T-helper 17 cell (primary cell): ENCODE measurements at places on chromosomes 5 and 9. TPM values are rescaled to one million over a fixed set of nuclear protein-coding genes. Genes with fewer than 3 reads are reported as not detected.

DNA sequence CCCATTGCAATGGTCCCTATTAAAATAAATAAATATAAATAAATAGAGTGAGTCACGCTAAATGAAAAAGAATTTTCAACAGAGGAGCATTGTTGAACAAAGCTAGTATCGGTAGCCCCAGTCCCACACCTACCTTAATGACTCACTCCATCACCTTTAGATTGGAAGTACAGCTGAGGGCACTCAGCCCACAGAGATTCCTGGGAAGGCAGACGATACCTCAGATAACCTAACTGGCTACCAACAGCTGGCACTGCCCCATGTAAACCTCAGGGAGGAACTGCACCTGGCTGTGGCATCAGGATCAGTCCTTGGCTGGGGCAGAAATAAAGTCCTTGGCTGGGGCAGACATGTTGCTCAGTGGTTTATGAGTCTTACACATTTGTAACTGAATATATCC lies 49.3 kb downstream of the SPRY4 start:
- DNase-seq: no peak

- no peak for DNase-seq
Measured at GRCh38 chr9:120187758-120188157, 392.2 kb downstream of the CDK5RAP2 start.

ERAP2 gene
- total RNA-seq: 42.7 TPM

DNA sequence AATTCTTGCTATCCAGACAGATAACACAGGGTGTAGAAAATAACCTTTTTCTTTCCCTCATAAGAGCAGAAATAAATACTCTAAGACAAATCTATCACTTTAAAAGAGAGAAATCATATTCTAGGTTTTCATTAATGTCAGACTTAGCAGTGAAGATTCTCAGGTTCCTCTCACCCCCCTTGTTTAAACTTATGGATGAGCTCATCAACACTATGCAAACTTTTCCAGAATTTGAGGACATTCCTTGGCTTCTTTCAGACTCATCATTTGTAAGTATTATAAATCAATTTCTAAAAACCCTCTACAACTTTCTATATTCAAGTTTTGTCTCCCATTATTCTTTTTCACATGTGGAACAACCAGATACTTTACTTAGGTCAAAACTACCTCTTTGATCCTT lies 374.9 kb upstream of the TRPC7 start:
- no peak for DNase-seq

GRCh38 chr9:86181379-86182315 lies 77.8 kb downstream of the C9orf153 start:
- no peak for DNase-seq

PDCD1LG2 gene
- 0.50 TPM for total RNA-seq

DNA sequence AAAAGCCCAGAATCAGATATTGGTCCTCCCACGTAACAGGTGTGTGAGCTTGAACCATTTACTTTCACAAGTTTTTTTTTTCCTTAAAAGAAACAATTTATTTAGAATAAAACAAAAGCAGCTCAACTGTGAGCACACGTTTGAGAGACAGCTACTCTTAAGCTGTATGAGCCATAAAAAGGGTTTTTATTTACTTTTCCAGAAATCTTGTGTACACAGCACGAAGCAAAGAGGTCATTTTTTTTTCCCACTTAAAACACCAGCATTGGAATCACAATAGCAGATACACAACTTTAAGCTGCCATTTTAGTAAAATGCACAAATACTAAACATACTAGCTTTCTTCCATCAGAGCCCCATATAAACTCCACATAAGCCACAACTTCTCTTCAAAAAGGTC lies 44.6 kb downstream of the JAKMIP2 start:
- no peak for DNase-seq

DMRT3 gene
- total RNA-seq: not detected

DNA sequence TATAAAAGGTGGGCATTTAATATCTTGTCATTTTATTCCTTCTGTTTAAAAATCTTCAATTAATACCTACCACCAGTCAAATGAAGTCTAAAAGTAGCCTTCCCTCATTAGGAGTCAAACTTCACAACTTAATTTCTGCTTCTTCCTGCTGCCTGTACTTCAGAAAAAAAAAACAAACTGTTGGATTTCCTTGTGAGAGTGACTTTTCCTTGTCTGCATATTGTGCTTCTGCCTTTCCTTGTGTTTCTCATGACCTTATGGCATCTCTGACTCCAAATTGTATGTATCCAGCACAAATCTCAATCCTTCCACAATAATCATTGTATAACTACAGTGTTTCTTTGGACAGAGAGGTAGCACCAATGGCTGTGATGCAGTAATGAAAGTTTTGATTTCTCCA lies 32.1 kb downstream of the GRAMD2B start:
- no peak for DNase-seq

CDX1 gene
- total RNA-seq: not detected

SPATA6L gene
- total RNA-seq: 9.2 TPM

GRCh38 chr5:64971513-64971912 lies 202.8 kb downstream of the CWC27 start:
- no peak for DNase-seq

- DNase-seq: no peak
Measured at GRCh38 chr5:136749016-136749415, 383.7 kb upstream of the TRPC7 start.

DNA sequence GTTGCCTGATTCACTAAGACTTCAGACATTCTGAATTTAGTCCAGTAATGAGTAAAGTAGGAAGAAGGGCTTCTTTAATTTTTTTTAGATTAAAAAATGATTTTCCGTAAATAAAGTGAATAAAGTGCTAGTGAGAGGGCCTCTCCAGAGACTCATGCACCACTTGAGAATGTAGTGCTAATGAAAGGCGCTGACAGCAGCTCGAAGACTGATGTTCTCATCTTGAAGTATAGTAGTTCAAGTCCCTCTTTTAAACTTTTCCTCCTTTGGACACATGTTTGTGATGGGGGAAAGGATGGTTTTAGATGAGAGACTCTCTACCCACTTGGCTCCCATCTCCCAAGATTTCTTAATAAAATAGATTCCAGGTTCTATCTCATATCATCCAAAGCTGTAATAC lies 48.5 kb downstream of the G3BP1 start:
- no peak for DNase-seq

DNA sequence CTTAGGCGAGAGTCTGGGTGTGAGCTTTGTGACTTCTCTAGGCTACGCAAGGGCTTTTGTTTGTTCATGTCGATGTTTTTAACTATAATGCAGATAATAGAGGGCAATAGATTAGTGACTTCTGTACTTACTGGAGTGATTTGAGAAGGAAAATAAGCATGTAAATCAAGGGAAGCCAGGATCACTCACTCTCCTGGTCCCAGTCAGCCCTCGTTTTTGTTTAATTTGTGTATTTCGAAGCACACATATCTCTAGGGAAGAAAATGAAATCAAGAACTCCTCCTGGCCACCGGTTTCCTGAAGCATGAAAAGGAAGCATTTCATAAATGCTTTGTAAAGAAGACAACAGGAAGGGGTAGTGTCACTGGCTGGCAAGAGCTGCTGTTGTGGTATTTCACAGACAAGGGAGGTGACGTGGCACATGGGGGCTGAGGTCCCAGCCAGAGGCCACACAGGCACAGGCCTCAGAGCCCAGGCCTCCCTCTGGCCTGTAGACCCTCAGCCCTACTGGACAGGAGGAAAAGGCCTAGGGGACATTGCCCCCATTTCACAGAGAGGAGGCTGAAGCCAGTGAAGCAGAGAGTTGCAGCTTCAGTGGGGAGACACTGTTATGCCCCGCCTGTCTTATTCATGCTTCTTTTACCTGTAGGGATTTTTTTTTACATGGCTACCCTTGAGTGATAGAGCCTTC lies 34.1 kb downstream of the IRF1 start:
- no peak for DNase-seq

PCA3 gene
- not detected for total RNA-seq

DNA sequence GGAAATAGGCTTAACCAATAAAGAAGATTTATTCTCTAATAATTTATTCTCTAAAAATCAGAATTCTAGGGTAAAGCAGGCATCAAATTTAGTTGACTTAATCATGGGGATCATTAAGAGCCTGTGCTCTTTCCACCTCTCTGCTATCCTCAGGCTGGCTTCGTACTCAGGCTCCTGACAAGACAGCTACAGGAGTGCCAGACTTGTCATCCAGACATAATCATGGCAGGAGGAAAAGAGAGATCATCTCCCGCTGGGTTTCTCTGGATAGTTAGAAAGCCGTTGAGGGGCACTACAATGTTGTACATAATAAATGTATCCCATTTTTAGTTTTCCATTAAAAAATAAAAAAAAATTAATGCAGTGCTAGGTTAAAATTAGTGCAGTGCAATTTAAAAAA lies 171.9 kb downstream of the SEC61B start:
- DNase-seq: no peak

GRCh38 chr9:76744336-76744735 lies 19.9 kb upstream of the PCA3 start:
- no peak for DNase-seq

- DNase-seq: no peak
Measured at GRCh38 chr5:58156361-58156760, 303.5 kb downstream of the PLK2 start.

- DNase-seq: no peak
Measured at GRCh38 chr9:38179965-38180364, 110.9 kb upstream of the SHB start.

DNA sequence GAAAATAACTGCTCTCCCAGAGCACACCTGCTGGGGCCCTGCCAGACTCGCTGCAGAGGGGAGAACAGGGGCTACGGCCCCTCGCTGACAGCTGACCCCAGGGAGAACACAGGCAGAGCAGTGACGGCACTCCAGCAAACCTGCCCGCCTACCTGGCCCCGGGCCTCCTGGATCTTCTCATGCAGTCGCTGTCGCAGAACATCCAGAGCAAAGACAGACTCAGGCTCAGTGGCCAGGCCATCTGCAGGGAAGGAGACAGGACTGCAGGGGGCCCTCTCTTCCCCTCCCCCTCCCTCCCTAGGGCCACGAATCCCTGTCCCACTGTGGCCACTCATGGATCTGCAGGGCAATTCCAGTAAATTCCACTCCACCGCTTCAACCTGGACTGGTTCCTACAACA lies 2.4 kb downstream of the SURF6 start:
- DNase-seq: no peak

DNA sequence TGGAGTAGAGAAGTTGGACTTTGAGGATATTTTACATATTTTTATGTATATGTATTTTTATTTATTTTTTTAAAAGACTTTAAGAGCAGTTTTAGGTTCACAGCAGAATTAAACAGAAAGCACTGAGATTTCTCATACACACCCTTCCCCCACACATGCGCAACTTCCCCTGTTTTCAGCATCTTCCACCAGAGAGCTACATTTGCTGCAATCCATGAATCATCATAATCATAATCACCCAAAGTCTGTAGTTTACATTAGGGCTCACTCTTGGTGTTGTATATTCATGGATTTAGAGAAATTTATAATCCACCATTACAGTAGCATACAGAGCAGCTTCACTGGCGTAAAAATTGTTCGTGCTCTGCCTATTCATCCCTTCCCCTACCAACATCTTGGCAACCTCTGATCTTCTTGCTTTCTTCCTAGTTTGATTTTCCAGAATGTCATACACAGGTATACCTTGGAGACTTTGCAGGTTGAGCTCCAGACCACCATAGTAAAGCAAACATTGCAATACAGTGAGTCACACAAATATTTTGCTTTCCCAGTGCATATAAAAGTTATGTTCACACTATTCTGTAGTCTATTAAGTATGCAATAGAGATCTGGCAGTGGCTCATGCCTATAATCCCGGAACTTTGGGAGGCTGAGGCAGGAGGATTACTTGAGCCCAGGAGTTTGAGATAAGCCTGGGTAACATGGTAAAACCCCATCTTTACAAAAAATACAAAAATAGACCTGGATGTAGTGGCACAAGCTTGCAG lies 9.6 kb upstream of the CCDC171 start:
- DNase-seq: no peak

SPINK6 gene
- not detected for total RNA-seq

DNA sequence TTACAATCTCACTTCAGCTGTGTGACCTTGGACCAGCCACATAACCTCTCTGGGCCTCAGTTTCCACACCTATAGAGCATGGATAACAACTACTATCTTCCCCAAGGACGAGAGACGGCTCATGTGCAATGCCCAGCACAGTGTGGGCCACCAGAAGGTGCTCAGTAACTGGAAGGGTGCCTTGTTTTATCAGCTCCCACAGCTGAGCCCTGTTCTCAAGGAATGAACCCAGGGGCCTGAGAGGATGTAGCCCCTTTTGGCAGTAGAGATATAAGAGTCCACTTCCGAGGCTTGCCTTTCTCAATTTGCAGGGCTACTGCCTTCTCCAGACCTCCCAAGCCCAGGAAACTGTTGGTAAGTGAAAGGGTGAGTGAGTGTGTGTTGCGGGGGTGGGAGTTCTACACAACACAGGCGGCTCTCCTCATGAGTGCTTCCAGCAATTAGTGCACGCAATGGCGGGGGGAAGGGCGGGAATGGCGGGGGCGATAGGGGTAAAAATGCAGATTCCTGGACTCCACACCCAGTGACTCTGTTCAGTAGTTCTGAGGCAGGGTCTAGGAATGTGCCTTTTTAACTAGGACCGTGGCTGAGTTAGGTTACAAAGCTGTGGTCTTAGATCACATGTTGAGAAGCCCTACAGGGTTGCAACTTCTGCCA lies 185.1 kb downstream of the FSTL4 start:
- no peak for DNase-seq

STPG3 gene
- not detected for total RNA-seq

GRCh38 chr9:97629156-97629555 lies 4.0 kb downstream of the TSTD2 start:
- no peak for DNase-seq

OR13C2 gene
- not detected for total RNA-seq

GRCh38 chr5:76766746-76767145 lies 50.8 kb downstream of the F2R start:
- DNase-seq: no peak

GRCh38 chr9:33721674-33722358 lies 73.5 kb upstream of the PRSS3 start:
- peak; percentile 80 for DNase-seq

INSL6 gene
- total RNA-seq: not detected

IL5 gene
- not detected for total RNA-seq

GRCh38 chr9:8531826-8532415 lies 732.3 kb upstream of the DMAC1 start:
- no peak for DNase-seq

DNA sequence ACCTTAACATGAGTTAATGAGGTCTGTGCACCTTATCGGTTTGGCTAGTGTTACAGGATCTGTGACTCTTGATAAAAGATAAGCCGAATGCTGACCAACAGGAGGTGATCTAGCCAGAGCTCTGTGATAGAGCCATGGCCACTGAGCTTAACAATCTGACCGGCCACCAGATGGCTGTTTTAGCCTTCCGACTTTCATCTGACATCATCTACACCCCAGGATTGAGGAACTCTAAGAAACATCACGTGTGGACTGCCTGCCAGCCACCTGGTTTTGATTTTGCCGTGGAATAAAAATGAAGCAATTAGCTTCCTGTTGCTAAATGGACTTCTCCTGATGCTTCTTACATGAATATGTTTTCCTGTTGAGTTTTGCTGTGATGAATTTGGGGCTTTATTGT lies 281.3 kb downstream of the CEMIP2 start:
- no peak for DNase-seq

SPTLC1 gene
- 42.0 TPM for total RNA-seq

DNA sequence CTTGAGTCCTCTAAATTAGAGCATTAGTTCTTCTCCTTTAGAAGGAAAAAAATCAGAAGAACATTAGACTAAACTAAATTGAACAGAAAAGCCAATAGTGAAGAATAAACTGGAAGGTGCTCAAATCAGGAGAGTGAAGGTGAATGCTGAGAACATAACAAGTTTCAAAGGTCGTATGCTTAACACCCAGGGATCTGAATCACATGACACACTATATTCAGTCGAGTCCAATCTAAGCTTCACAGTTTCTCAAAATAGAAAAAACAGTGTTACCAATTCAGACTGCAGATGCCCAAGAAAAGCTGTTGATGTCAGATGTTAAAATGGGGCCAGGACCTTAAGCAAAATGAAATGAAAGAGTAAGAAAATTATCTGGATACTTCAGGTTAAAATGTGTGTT lies 614.5 kb downstream of the EFNA5 start:
- no peak for DNase-seq
